ENCODE measurements at places on chromosomes 11 and 22.

GRCh38 chr11:35338921-35339320 is 80.4 kb downstream of the SLC1A2 start:
- DNase-seq = no peak

- no peak for DNase-seq
Observed at GRCh38 chr22:17945888-17946648, 78.3 kb downstream of the MICAL3 start.

DNA sequence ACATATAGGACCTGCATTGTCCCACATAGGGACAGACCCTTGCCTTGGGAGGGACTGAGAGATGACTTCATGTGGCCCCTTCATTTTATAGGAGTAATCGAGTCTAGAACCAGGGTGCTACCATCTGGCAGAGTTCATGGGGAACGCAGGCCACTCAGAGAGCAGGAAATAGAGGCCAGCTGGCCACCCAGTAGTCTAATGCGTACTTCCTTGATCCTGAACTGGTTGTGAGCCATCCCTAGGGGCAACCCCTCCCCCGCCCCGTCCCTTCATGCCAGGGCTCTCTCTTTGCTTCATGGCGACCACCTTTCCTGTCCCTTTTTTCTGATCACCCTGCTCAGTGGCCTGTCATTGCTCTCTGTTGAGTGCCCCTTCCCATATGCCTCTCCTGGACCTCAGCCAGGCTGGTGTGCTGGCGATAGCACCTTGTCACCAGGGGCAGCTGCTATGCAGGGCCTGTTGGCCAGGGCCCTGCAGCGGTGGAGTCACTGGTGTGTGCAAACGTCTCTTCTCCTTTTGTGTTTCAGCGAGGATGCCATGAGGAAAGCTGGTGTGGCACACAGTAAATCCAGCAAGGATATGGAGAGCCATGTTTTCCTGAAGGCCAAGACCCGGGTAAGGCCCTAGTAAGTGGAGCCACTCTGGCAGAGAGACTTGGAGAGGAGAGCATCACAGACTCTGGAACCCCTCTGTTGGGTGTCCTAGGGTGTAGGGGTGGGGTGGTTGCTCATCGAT is 29.3 kb downstream of the MED15 start:
- DNase-seq = no peak

DNA sequence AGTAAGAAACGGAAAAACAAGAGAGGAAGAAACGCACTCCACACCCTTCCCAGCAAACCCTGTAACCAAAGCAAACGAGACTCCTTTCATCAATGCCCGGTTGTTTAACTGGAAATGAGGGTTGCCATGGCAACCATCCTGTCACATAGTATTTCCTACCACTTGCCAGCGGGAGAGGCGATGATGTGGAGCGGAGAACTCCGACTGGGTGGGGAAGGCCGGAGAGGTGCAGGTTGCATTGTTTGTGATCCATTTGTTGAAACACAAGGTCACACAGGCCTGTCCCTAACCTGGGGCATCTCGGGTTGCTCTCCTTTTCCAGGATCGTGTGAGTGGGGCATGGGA is 609.9 kb downstream of the BUD13 start:
- DNase-seq = no peak

- DNase-seq = no peak
Observed at GRCh38 chr11:22433094-22433455, 94.9 kb downstream of the SLC17A6 start.

- DNase-seq = no peak
Observed at GRCh38 chr11:86518211-86518610, 143.5 kb downstream of the CCDC81 start.

DNA sequence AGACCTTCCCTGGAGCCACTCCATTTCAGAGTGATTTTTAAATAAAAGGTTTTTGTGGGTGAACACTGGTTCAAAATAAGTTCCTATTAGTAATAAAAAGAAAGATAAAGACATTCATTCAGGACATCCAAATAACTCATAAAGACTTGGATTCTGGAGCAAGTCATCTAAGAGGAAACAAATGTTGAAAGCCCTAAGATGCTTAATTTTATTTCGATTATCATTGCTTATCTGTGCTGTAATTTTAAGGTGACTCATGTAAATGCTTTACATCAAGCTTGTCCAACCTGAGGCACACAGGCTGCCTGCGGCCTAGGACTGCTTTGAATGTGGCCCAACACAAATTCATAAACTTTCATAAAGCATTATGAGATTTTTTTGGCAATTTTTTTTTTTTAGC is 34.2 kb upstream of the DBX1 start:
- no peak for DNase-seq

- no peak for DNase-seq
Observed at GRCh38 chr22:22318723-22319465, 74.3 kb downstream of the VPREB1 start.

GRCh38 chr22:41302021-41302767 is 869 bp downstream of the ZC3H7B start:
- peak; percentile 18 for DNase-seq

GRCh38 chr11:47911149-47911548 is 63.0 kb upstream of the NUP160 start:
- no peak for DNase-seq

DNA sequence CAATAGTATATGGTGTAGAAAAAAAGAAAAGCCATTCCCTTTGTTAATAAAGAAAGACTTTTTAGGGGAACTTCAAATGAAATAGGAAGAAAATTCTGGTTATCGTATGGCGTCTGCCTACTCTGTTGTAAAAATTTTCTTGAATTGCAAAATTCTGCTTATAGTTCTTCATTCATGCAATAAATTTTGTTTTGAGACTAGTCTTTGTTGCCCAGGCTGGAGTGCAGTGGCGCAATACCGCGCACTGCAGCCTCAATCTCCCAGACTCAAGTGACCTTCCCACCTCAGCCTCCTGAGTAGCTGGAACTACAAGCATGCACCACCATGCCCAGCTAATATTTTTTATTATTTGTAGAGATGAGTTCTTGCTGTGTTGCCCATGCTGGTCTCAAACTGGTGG is 5.8 kb downstream of the DDIAS start:
- no peak for DNase-seq

- peak; percentile 35 for DNase-seq
Observed at GRCh38 chr11:63573881-63574855, 11.0 kb upstream of the PLAAT2 start.

GRCh38 chr22:26330971-26331625 is 98.0 kb upstream of the ASPHD2 start:
- DNase-seq = peak; percentile 60

- no peak for DNase-seq
Observed at GRCh38 chr11:72634472-72635095, 39.6 kb downstream of the PDE2A start.

- DNase-seq = peak; percentile 16
Observed at GRCh38 chr11:116217006-116217405, 555.8 kb downstream of the BUD13 start.

DNA sequence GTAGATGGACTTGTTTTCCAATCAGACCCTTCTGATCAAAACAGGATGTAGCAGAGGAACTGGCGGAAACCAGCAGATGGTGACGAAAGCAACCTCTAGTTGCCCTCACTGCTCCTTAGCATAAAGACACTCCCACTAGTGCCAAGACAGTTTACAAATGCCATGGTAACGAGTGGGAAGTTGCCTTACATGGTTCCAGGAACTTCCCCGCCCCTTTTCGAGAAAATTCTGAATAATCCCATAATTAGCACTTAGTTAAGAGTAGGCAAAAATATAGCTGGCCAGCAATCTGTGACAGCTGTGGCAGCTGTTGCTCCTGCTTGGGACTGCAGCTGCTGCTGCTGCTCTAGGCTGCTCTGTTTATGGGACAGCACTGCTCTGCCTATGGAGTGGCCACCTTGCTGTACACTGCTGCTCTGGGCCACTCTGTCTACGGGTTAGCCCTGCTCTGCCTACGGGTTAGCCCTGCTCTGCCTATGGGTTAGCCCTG is 33.4 kb upstream of the SORL1 start:
- DNase-seq = peak; percentile 25

GRCh38 chr22:48654492-48654891 is 1173.2 kb downstream of the BRD1 start:
- no peak for DNase-seq

DNA sequence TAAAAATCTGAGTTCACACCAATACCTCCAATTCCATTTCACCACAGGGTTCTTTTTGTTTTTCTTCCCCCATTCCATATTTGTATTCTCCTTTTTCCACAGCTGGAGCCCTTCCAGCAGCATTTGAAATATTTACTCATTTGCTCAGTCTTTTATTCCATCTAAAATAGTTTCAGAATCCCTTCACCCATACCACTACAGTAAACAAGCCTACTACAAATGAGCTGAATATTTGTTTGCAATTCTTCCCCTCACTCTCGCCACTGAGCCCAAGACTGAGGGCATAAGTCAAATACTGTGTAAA is 46.4 kb downstream of the ZNF143 start:
- no peak for DNase-seq

GRCh38 chr22:23151827-23152226 is 6.5 kb downstream of the RAB36 start:
- no peak for DNase-seq

DNA sequence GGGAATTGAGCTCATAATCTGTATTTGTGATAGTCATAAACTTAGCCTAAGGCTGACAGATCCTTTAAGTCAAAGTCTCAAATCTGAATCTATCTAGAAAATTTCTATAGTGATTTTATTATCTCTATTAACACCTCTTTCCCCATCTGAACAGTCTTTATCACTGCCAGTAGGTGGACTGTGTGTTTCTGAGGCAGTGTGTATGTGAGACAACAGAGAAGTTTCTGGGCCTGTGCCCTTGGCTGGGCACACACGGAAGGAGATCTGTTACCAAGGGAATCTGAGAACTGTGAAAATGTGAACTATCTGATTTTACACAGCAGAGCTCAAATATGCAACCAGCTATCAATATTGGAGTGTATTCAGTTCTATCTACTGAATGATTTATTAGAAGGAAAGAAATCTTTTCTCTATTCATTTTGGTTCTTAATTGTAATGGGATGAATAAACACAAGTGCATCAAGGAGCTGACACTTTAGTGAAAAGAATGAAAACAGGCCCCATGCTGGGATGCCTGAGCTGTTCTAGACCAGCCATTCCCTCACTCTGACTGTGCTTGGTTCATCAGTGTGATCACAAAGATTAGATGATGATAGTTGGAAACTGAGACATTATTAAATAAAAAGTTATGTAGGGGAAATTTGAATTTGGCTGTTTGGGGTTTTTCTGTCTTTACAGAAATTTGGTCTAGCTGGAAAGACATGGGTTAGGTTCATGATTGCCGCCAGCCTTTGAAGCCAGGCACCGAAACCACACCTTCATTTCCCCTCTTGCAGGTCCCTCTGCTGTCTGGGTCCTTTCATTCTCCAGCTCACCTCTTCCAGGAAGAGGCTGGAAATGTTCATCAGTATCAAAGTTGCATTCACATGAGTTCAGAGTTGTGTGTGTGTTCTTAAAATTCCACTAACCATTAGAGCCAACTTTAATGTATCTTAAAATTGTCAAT is 68.1 kb downstream of the LIF start:
- DNase-seq = peak; percentile 55

DNA sequence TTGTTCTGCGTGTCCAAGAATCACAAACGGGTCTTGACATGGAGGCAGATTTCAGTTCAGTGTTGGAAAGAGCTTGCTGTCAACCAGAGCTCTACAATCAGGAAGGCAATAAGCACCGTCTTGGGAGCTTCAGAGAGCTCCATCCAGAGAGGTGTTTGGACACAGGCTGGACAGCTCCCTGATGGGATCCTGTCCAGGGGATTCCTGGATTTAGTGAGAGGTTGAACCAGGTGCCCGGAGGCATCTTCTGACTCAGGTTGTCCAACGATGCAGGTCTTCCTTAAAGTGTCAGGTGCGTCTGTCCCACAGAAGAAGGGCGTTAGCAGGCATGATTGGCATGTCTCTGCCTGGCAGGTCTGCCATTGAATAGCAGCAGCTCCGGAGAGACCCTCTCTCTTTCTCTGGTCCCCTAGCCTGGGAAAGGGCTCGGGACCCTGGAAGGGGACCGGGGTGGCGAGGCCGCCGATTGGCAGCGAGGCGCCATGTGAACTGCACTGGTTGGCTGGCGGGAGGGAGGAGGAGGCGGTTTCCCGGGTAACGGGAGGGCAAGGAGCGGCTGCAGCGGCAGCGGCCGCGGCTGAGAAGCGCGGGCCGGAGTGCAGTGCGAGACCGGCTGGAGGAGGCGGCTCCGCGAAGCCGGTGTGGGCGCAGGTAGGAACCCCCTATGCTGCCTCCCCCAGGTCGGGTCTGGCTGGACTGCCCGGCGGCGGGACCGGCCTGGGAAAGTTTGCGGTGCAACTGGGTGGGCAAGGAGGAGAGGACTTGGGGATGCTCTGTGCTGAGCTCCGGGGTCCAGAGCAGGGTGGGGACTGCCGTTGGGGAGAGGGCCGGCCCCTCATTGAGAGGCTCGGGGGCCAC is 104.1 kb upstream of the E2F8 start:
- DNase-seq = no peak

DNA sequence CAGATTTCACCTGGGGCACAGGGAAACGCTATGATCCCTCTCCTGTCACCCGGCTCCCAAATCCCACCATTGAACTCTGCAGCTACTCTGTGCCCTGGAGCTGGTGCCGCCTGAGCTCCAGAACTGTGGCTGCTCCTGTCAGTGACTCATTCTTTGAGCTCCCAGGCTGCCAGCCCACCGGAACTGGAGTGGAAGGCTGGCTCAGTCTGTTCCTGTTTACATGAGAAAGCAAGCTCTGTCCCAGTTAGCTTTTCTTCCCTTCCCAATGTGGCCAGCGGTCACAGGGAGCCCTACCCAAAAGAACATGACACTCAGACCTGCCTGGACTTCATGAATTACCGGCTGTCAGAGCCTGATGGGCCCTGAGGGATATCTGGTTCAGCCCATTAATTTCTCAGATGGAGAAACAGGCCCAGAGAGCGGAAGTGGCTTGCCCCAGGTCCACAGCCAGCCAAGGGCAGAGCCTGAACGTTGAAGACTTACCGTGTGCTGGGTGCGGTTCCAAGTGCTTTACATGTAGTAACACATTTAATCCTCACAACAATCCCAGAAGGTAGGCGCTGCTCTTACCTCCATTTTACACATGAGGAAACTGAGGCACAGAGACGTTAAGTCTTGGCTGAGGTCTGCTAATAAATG is 23.8 kb upstream of the IGSF22 start:
- DNase-seq = no peak

GRCh38 chr11:20599221-20600019 is at the start of gene SLC6A5:
Gene SLC6A5 (plus strand): TSS chr11:20599608. CDS start chr11:20599673, 65 bp downstream.
- DNase-seq = peak; percentile 50
